ENCODE measurements at places on chromosomes 7 and 10.

DNA sequence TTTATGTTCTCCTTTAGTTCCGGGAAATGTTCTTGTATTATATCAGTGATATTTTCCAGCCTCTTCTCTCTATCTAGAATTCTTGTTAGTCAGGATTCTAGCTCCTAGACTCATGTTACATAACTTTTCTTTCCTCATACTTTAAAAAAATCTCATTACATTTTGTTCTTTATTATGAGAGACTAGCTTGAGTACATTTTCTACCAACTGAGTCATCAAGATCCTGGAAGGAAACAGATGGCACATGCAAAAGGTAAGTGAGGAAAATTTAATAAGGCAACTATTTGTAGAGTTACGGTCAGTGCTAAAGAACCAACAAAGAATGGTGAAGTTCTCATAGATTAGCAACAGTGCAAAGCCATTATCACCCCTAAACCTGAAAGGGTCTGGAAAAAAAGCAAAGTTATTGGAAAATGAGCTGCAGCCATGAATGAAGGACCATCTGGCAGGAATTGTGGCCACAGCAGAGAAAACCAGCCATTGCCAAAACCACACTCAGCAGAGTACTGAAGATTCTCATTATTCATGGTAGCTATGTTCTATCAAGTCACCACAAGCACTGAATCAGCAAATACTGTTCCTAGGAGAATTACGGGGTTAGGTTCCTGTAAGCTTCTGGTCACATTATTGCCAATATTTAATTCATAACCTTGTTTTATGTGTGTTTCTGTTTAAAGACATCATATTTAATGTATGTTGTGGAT lies 98.3 kb upstream of the C7orf33 start:
- DNase-seq: no peak

DNA sequence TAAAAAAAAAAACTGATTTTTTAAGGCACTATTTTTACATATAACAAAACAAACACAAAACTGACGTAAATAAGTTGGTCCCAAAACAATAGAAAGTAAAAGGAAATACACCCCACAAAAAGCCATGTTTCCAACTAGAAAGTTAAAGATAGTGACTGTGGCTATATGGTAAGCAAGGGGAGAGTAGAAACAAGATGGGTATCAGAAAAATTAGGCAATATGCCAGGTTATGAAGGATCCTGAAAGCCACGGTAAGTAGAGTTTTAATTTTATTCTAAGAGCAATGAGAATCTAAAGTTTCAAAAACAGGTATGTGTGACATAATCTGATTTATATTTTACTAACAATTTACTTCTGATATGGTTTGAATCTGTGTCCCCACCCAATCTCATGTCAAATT lies 61.5 kb downstream of the BRAF start:
- DNase-seq: no peak

GRCh38 chr7:105354383-105354782 lies 34.3 kb downstream of the SRPK2 start:
- no peak for DNase-seq

DNA sequence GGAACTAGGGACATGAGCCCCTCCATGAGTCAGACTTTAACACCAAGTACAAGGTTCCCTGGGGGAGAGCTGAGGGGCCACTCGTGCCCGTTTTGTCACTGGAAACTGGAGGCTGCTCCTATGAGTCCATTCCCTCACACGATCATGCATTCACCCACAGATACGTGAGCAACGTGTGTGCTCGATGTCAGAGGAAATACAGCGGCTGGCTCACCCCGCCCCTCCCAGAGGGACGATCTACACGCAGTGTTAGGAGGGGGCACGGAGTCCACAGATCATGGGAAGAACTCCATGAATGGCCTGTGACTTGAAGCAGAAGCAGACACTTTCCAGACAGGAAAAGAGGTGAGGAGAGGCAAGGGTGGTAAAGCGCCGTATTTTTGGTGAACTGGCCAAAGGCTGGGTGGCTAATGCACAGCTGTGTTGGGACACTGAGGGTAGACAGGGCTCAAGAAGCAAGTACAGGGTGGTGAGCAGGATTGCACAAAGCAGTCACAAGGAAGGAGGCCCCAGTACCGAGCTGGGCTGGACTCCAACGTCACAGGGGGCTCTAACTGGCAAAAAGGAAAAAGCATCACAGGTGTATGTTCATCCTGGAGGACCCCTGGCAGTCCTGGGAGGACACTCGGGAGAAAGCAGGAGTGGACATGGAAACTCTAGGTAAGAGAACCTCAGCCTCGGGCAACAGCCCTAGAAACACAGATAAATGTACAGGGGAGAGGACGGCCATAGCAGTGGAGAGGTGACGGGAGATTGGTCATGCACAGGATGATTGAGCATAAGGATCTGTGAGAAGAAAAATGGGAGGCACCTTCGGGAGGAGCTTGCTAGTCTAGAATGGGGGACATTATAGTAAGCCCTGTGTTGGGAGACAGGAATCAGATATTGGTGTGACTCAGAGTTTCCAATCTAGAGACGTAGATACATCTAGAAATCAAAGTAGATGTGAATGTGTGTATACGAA lies 41.2 kb downstream of the TNS3 start:
- peak; percentile 42 for DNase-seq

GRCh38 chr7:24169077-24169624 lies 114.8 kb upstream of the NPY start:
- DNase-seq: no peak

DNA sequence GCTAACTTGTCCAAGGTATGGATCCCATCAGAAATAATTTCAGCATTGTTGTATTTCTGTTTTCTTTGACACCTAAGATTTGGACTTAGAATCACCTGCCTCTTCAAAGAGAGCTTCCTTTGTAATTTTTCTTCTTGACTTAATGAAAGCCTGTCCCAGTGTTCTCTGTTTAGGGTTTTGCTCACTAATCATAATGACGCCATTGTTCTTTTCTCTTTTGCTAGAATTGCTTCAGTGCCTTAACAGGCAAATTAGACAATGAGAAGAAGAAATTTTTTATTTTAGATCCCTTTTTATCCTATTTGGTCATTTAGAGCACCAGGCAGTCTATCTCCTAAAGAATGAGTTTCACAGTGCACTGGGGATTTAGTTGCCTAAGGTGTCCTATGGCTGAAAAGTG lies 128.5 kb downstream of the SND1 start:
- no peak for DNase-seq

DNA sequence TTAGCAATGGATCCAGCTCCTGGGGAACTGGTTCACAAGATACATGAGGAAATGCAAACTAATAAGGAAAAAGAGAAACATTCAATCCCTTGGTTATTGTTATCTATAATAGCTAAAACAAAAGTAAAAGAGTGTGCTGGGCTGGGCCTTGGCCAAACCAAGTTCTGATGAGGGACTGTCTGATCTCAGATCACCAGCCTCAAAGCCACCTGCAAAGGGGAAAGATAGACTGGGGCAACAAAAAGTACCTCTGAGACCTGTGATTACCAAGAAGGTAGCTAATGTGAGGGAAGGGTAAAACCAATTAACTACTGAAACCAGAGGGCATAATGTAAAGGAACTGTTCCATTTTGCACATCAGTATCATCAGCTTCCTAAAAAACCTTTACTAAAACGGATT lies 51.2 kb downstream of the HTR7 start:
- no peak for DNase-seq

GRCh38 chr7:129144095-129144833 lies at the start of gene TSPAN33:
Gene TSPAN33 (plus strand): TSS chr7:129144707. CDS start chr7:129144981, 274 bp downstream.
- peak; percentile 81 for DNase-seq

DNA sequence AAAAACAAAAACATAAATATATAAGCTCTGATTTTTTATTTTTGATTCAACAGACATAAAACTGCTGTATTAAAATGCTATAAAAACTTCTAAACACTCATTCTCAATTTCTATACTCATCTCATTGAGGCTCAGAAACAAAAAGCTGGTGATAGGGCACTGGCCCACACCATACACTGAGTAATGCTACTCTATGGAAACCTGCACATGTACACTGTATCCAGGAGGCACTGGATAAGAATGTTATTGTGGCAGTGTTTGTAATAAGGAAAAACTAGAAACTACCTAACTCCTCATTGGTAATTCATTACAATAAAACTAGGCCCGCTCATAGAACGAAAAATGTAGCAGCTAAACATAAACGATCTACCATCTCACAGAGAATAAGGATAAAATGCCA lies 23.1 kb downstream of the ERLIN1 start:
- no peak for DNase-seq

- peak; percentile 49 for DNase-seq
These were observed 19.4 kb upstream of the ATAD1 start for GRCh38 chr10:87837445-87837844.

- DNase-seq: no peak
These were observed 125.8 kb downstream of the ANKRD7 start for GRCh38 chr7:118350260-118350659.

- DNase-seq: no peak
These were observed 716.7 kb downstream of the CCSER2 start for GRCh38 chr10:85045046-85045445.

- no peak for DNase-seq
These were observed 99.1 kb downstream of the ANK3 start for GRCh38 chr10:60290558-60290957.

DNA sequence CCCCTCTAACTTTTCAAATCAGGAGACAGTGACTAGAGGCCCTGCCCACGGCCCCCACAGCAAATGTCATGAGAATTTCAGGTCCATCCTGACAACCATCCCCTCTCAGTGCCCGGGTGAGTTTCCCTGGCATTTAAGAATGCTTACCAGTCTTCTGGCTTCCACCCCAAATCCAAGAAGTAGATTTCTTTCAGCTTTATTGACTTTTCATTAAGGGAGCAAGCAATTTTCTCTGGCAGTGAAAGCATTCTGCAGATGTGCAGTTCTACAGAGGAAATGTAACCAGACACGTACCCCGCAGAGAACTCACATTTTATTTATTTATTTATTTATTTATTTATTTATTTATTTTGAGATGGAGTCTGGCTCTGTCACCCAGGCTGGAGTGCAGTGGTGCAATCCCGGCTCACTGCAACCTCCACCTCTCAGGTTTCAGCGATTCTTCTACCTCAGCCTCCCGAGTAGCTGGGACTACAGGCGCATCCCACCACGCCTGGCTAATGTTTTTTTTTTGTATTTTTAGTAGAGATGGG lies 120.9 kb upstream of the KCTD7 start:
- DNase-seq: no peak

- DNase-seq: no peak
These were observed 21.7 kb upstream of the WNT16 start for GRCh38 chr7:121307021-121307574.

DNA sequence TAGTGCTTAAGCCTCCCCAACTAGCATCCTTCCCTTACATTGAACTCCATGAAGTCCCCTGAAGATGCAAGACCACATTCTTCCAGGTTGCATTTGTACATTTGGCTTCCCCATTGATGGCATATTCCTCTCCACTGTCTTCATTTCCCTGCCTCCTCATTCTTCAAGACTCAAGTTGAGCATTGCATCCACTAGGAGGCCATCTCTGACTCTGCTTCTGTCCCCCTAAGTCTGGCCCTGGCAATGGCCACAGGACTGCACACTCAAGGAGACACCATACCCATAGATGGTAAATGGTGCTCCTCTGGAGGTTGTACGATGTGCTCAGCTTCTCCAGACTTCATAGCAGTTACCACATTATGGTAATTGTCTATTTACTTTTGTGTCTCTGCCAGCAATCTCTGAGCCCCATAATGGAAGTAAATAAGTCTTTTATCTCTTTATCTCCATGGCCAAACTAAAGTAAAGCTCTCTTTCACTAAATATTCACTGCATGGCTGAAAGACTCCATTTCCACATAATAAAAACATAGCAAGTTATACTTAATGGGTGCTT lies 112.6 kb downstream of the PTPRZ1 start:
- DNase-seq: no peak

- DNase-seq: no peak
These were observed 900.4 kb upstream of the AUTS2 start for GRCh38 chr7:68697796-68698280.

GRCh38 chr10:10294881-10295529 lies 722.7 kb upstream of the CELF2 start:
- no peak for DNase-seq

DNA sequence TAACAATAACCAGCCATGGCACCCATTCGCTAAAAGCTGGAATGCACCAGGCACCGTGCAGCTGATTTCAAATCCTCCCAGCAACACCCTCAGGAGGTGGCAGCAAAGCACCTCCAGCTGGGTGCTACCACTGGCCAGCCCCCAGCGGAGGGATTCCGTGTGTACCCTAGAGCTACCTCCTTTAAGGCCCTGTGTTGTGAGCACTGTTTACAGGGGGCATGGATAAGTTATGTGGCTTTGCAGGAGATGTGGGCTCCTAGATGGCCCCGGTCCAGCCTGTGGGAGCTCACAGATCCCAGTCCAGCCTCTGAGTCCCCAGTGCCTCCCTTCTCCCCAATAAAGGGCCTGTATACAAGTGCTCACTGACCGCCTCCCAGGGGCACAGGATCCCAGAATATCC lies 27.1 kb downstream of the TNRC18 start:
- DNase-seq: peak; percentile 73

DNA sequence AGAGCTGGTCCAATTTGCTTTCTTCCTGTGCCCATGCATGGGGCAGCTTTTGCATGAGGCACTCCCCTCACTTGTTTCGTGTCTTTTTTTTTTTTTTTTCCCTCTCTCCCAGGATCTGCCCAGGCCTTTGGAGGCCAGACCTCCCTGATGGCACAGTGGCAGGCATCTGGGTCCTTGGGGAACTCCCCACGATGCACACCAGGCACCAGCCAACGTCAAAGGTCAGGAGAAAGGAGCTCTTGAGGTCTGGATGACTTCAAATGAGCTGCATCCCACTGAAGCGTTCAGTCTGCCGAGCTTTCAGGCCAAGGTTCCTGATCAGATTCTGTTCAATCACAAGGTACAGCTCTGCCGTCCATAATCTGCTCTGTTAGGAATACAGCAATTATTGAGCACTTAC lies 97.2 kb upstream of the CARD11 start:
- DNase-seq: no peak

DNA sequence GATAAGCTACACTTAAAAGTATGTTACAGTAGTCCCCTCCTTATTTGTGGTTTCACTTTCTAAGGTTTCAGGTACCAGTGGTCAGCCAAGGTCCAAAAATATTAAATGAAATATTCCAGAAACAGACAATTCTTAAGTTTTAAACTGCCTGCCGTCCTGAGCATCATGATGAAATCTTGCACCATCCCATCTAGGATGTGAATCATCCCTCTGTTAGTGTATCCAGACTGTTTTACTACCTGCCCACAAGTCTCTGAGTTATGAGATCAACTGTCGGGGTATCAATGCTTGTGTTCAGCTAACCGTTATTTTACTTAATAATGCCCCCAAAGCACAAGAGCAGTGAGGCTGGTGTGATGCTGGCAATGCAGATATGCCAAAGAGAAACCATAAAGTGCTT lies 11.4 kb downstream of the KDM7A start:
- peak; percentile 42 for DNase-seq

- DNase-seq: no peak
These were observed 2.8 kb downstream of the PANK1 start for GRCh38 chr10:89642193-89642592.

GRCh38 chr10:7297094-7297493 lies 113.7 kb downstream of the SFMBT2 start:
- no peak for DNase-seq

GRCh38 chr10:114520453-114520852 lies 116.2 kb upstream of the AFAP1L2 start:
- DNase-seq: peak; percentile 76
